A673 (cell line): ENCODE measurements at places on chromosomes 5 and 9.
A peak's percentile ranks its signal among the peaks of the same experiment; 100 is the strongest.

GRCh38 chr9:113416149-113416721, 5.7 kb downstream of the C9orf43 start:
- DNase-seq = no peak

GRCh38 chr5:105088961-105089360, 1526.4 kb upstream of the NUDT12 start:
- DNase-seq = no peak

GRCh38 chr5:130715541-130715940, 449.5 kb downstream of the HINT1 start:
- DNase-seq = no peak

GRCh38 chr5:112480501-112480900, 61.4 kb upstream of the EPB41L4A start:
- no peak for DNase-seq

- peak; percentile 86 for DNase-seq
These were observed 36.7 kb upstream of the ARRDC3 start for GRCh38 chr5:91419571-91420537.

GRCh38 chr5:149268928-149269557, 2.6 kb upstream of the AFAP1L1 start:
- DNase-seq = peak; percentile 68

GRCh38 chr5:66362046-66362445, 217.9 kb downstream of the SREK1 start:
- DNase-seq = no peak

GRCh38 chr5:73615947-73616346, 10.0 kb upstream of the ARHGEF28 start:
- DNase-seq = no peak

GRCh38 chr5:65320250-65320649, 161.5 kb downstream of the ADAMTS6 start:
- no peak for DNase-seq

DNA sequence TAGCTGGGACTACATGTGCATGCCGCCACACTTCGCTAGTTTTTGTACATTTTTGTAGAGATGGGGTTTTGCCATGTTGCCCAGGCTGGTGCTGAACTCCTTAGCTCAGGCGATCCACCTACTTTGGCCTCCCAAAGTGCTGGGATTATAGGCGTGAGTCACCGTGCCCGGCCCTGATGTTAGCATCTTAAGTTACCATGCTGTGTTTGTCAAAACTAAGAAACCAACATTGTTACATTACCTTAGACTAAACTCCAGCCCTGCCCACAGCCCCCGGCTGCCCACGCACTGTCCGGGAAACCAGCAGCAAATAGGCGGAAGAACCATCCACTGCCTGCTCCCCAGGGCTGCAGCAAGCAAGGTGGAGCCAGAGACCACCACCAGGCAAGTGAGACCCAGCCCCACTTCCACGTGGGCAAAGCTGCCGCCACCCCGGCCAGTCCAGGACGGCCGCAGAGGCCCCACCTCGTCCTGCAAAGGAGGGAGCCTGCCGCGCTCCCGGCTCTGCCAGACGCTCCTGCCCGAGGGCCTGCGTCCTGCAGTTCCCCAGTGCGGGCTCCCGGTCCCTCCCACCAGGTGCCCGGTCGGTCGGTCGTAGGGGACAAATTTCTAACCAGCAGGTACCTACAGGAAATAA, 35.7 kb upstream of the TXN start:
- DNase-seq = no peak
